ENCODE measurements at places on chromosomes 12 and 14.

GRCh38 chr12:51872689-51872981 is 15.3 kb upstream of the ANKRD33 start:
- no peak for DNase-seq

DNA sequence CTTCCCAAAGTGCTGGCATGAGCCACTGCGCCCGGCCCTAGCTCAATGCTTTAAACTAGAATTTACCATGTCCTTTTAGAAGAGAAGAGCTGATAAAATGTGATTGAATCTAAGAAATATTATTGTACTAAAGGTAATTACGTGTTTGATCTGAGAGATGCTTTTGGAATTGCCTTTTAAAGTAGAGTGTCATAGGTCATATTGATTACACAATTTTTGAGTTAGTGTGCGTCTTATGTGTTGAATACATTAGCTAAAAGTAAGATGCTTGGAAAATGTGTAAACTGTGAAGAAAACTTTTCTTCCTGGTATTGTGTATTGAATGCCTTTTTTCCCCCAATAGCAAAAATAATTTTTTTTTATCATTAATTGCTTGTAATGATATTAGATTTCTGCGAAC is 41.7 kb downstream of the MIA2 start:
- DNase-seq: no peak

DNA sequence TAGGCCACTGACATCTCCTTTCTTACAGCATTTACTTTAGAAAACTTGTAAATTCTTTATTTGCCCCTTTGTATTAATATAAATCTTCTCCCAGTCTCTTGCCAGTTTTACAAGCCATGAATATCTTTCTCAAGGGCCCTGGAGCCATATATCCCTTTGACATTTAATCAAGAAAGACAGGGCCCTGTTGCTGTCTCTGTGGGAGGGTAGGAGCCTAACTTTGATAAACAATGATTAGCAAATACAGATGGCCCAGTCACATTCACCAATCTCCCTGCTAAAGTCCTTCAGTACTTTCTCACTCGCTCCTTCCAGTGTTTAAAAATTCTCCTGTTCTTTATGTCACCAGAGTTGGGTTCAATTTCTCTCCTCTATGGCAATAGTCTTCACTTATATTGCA is 479.8 kb upstream of the USP15 start:
- no peak for DNase-seq

DNA sequence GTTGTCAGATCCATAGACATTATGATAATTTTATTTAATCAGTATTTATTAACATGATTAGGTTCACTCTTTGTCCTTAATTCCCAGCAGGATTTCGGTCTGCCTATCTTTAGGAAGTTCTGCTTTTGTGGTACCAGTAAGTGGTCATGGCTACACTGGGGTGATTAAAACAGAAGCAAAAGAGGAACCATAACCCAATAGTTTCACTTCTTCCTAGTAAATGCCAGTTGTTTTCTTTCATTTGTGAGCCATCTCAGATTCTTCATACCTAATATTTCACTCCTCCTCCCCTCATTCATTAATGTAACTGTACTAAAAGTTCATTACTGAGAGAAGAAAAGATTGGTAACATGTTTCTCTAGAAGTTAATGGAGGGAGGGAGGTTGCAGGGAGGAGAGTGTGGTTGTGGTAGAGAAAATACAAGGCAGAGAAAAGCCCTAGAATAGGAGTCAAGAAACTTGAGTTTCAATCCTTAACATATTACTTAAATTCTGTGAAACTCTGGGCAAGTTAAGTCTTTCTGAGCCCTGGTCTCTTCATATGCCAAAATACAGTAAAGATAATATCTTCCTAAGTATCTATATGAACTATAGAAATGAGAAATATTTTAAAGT is 101.2 kb downstream of the PEBP1 start:
- DNase-seq: no peak

- DNase-seq: peak; percentile 60
Observed at GRCh38 chr12:31874961-31875608, 84.1 kb upstream of the RESF1 start.

- no peak for DNase-seq
Observed at GRCh38 chr14:83960832-83961512, 1569.0 kb upstream of the FLRT2 start.

GRCh38 chr12:57009949-57010626 is 3.7 kb upstream of the ZBTB39 start:
- no peak for DNase-seq

DNA sequence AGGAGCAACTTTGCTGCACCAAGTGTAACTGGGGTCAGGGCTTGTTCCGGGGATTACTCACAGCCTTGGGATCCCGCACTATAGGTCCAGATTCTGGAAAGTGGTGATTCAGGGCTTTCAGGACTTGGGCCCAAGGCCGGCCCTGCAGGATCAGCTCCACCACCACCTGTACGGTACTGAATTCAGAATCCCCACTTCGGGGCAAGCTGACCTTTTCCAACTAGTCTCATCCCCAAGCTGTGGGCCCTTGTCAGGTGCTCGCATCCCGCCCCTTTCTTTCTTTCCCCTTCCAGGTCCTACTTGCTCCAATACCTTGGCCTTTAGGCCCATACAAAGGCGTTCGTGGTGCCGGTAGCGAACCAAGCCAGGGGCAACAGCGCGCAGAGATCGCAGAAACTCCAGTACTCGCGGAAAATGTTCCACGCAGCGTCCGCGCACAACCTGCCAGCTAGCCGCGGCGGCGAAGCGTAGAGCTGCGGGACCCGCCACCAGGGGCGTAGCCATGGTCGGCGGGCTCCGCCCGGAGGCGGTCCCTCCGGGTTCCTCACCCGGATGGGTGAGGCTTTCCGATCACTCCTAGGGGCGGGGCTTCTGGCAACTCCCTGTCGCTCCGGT is 487 bp downstream of the TINF2 start:
- peak; percentile 97 for DNase-seq

DNA sequence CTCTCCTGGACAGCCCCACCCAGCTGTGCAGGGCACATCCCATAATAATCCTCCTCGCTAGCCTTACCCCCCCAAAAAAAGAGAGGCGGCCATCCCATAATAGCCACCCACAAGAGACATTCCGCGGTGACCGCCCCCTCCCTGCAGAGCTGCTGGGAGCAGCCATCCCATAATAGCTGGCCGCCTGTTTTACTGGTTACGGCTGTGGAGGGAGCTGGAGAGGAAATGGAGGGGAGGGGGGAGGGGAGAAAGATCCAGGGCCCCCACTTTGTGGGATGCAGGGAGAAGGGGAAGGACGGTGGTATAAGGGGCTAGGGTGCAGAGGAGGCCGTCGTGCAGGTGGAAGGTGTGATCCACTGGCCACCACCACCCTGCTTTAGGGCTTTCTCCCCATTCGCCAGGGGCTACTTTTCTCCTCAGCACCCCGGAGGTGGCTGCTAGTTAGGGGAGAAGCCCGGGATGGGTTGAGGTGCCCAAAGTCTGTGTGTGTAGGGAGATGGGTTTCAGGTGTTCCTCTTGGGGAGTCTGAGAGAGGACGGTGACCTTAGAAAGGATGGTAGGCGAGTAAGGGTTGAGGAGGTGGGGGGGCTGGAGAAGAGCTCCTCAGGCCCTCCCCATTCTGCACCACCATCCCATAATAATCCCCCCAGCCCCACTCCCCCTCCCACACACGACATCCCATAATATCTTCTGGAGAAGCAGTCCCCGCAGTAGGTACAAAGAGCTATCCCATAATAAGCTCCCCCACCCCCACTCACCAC is 6.0 kb upstream of the CHD4 start:
- peak; percentile 79 for DNase-seq

GRCh38 chr14:100747021-100747586 is 20.4 kb downstream of the DLK1 start:
- DNase-seq: peak; percentile 85

- no peak for DNase-seq
Observed at GRCh38 chr14:52402812-52403526, 88.9 kb downstream of the PTGER2 start.

DNA sequence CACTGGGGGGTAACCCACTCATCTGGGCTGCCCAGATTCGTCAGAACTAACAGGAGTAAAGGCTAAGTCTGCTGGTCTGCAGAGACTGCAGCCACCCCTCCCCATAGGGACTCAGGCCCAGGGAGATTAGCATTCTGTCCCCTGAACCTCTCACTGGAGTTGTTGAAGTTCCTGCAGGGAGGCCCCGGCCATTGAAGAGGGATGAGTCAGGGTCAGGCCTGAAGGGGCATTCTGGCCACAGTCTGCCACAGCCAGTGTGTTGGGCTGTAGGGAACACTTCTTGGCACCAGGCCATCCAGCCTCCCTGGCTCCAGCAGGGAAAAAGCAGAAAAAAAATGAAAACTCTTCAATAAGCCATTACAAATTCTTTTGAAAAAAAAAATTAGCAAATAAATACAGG is 35.3 kb downstream of the KLRK1 start:
- DNase-seq: no peak

- no peak for DNase-seq
Observed at GRCh38 chr12:107254258-107254856, 161.0 kb upstream of the CRY1 start.

Measured in GM03348 (cell line).